Stimulated activated CD4-positive, alpha-beta T cell treated with anti-CD3 and anti-CD28 coated beads, Interleukin-1b, Interleukin-23, amount 100 ng/mL, for 1 hour (primary cell): ENCODE measurements at places on chromosomes 5 and 9.

GRCh38 chr5:138188626-138189025 lies 9.7 kb downstream of the KIF20A start:
- DNase-seq, result no peak

DNA sequence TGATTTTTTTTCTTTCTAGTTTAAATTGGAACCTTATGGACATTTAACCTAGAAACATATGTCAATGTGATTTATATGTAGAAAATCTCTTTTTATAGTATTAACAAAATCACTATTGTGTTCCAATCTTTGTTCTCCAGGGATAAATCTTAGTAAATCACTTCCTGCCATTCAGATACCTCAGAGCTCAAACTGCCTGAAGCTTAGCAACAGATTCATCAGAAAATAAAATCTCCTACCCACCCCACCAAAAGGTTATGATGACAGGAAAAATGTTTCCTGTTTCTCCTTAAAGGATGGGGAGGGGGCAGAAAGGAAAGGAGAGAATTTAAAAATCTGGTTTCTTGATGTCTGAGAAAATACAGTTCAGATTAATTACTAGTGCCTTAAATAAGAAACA lies 105.0 kb upstream of the TUT7 start:
- no peak for DNase-seq

GRCh38 chr9:133657120-133657661 lies 21.0 kb downstream of the DBH start:
- DNase-seq, result no peak

- DNase-seq, result no peak
These were observed 64.7 kb downstream of the RXRA start for GRCh38 chr9:134390947-134391318.
